ENCODE measurements at places on chromosomes 3 and 15.

DNA sequence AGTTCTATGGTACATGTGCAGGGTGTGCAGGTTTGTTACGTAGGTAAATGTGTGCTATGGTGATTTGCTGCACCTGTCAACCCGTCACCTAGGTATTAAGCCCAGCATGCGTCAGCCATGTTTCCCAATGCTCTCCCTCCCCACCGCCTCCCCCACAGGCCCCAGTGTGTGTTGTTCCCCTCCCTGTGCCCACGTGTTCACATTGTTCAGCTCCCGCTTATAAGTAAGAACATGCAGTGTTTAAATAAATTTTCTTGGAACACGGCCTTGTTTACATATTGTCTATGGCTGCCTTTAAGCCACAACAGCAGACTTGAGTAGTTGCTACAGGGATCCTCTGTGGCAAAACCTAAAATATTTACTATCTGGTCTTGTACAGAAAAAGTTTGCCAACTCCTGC lies 41.3 kb upstream of the CORO2B start:
- DNase-seq, result no peak

- peak; percentile 84 for DNase-seq
These were observed 4.4 kb upstream of the CD200R1 start for GRCh38 chr3:112979244-112979832.

DNA sequence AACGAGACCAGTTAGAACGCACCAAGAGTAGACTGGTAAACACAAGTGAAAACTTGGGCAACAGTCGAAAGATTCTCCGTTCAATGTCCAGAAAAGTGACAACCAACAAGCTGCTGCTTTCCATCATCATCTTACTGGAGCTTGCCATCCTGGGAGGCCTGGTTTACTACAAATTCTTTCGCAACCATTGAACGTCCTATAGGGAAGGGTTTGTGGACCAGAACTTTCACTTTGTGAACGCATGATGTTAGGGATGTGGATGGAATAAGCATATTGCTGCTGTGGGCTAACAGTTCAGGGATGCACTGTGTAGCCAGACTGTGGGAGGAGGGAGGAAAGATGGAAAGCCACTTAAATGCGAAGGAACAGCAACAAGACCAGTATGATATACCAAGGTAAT lies 34.9 kb upstream of the TBC1D23 start:
- DNase-seq, result no peak

- no peak for DNase-seq
These were observed 20.1 kb downstream of the TMEM108 start for GRCh38 chr3:133058243-133058642.

- peak; percentile 97 for DNase-seq
These were observed 18.7 kb downstream of the TMEM43 start for GRCh38 chr3:14143271-14144225.
